ENCODE measurements at places on chromosomes 6 and 20.

DNA sequence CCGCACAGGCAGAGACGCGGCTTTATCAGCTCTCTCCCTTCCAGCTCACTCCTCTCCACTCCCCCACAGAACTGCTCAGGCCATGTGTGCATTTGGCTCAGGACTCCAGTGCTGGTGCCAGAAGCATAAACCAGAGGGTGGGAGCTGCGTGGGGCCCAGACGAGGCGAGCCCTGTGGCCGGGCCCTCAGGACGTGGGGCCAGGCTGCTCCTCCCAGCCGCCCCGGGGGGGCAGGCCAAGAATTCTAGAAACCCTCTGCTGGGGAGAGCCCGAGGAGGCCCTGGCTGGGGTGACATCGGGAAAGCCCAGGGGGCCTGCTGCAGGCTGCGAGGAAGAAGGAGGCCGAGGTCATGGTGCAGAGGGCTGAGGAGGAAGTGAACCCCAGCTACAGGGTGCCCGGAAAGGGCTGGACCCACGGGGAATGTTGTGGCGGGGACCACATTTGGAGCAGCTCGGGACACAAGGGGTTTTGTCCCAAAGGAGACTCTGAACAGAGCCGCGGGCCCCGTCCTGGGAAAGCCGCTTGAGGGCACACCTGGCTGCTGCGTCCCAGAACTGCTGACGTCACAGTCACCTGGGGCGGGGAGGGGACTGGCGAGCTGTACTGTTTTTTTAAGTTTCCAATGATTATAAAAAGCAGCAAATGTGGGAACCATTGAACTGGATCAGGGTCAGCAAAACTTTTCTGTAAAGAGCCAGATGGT, 107.1 kb downstream of the BANF2 start:
- DNase-seq, result no peak

GRCh38 chr20:14888134-14888533, 550.7 kb upstream of the FLRT3 start:
- DNase-seq, result no peak

DNA sequence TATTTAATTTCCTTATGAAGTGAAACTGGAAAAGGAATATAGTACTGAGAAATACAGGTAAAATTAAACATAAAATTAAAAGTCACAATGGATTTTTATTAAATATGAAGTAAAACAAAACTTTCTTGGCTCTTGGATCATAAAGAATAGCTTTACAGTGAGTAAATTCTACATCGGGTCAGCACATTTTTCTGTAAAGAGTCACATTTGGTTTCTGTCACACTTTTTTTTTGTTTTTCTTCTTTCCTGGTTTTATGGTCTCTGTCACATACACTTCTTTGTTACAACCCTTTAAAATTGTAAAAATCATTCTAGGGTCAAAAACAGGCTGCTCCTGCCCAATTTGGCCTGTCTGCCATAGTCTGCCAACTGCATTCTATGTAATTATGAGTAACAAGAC, 254.4 kb upstream of the POU3F2 start:
- DNase-seq, result no peak

- DNase-seq, result no peak
These were observed 10.3 kb downstream of the NFKBIL1 start for GRCh38 chr6:31557443-31558317.

Data from CD8-positive, alpha-beta T cell (primary cell).